Fibroblast of pulmonary artery (primary cell): ENCODE measurements at places on chromosomes 5 and 9.

DNA sequence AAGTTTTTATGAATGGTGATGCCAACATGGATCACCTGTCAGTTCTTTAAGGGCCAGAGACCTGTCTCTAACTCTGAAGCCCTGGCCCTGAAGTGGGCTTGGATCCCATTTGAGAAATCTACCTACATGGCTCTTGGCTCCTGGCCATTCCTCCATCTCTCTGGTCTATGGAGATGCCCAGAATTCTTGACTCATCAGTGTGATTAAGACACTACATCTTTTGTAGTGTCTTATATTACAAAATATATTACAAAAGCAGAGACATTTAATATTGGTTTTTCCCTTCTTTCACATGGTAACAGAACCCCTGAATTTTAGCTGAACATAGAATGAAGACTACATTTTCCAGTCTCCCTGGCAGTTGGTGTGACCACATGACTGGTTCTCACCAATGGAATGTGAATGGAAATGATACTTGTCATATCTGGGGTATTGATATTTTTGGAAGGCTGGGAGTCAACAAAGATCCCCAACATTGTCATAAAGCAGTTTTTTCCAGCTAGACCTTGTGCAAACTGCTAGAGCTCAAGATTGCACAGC, 198.3 kb downstream of the SREK1 start:
- DNase-seq, result no peak

DNA sequence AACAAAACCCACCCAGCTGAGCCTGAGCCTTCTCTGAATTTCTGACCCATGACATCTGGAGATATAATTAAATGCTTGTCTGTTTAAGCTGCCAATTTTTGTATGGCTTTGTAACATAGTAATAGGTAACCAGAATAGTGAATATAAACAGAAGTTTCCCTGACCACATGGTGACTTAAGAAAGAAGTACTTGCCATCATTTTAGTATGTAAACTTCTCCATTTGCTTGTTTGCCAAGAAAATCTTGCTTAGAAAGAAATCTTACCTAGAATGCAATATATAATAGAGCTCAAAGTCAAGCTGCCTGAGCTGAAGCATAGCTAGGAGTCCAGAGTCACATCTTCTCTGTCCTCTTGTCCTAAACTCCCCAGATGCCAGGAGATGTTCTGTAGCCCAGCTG, 117.0 kb downstream of the PCSK1 start:
- DNase-seq, result no peak

DNA sequence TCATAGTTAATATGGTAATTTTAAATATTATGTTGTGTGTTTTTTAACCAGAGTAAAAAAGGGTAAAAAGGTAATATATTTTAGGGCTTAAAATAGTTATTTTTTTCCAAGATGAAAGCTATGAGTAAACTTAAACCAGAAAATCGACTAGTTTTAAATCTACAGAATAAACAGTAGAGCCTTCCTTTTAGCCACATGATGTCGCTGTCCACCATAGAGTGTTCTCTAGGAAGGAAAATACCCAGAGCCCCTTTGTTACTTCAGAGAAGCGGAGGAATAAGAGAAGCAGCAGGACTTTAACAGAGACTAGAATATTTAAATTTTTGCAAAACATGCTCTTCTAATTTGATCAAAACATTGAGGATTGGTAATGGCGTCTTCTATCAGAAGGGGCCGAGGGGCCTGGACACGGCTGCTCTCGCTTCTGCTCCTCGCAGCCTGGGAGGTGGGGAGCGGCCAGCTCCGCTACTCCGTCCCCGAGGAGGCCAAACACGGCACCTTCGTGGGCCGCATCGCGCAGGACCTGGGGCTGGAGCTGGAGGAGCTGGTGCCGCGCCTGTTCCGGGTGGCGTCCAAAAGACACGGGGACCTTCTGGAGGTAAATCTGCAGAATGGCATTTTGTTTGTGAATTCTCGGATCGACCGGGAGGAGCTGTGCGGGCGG, at the start of gene PCDHA2:
PCDHA2 (plus strand) TSS at position 258 of the 664 bp plus-strand sequence.
- no peak for DNase-seq

- DNase-seq, result no peak
These were observed 415.9 kb downstream of the ARHGEF28 start for GRCh38 chr5:74041913-74042312.

DNA sequence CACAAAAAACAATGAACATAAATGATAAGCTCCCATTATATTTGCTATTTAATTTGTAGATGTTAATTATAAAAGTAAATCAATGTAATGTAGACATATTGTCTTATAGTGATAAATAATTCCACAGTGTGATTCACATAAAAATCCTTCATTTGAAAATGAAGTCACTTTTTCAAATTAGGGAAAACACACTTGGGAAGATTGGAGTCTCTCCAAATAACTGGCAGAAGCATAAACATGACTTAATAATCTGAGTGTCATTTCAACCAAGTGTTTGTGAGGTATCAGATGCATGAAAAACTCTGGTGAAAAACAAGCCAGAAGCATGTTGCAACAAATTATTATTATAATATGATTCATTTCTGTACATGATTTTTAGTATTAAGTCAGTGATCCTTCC, 102.2 kb downstream of the CETN3 start:
- peak; percentile 25 for DNase-seq

GRCh38 chr9:113876151-113876992, at the start of gene ZNF618:
TSS of gene ZNF618 (plus strand) at chr9:113876309. CDS start at chr9:113876381, 72 bp downstream.
- DNase-seq, result peak; percentile 38

DNA sequence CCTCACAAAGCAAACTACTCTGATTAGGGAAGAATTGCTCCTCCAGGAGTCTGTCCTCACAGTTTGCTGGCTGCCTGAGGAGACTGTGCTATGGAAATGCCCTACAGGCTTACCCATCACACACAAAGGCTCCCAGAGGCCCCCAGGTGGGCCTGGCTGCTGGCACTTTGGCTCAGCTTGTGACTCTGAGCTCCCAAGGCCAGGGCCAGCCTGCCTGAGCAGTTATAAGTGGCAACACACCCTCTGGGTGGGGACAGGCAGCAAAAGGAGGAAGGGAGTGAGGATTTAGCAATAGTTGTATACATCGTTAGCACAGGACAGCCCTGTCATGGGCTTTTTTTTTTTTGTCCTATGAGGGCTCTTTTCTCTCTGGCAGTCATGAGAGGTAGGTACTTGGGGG, 103.5 kb downstream of the DAPK1 start:
- no peak for DNase-seq

GRCh38 chr5:139651043-139651834, 3.1 kb downstream of the CXXC5 start:
- no peak for DNase-seq
